ENCODE measurements at places on chromosomes 13 and 19.

- DNase-seq = no peak
These were observed 58.5 kb downstream of the DGKH start for GRCh38 chr13:42106998-42107397.

- peak; percentile 84 for DNase-seq
These were observed at the start of gene RASGRP4 for GRCh38 chr19:38425810-38426466. Gene RASGRP4 (minus strand): TSS chr19:38426219. CDS start chr19:38426091, 128 bp downstream.

DNA sequence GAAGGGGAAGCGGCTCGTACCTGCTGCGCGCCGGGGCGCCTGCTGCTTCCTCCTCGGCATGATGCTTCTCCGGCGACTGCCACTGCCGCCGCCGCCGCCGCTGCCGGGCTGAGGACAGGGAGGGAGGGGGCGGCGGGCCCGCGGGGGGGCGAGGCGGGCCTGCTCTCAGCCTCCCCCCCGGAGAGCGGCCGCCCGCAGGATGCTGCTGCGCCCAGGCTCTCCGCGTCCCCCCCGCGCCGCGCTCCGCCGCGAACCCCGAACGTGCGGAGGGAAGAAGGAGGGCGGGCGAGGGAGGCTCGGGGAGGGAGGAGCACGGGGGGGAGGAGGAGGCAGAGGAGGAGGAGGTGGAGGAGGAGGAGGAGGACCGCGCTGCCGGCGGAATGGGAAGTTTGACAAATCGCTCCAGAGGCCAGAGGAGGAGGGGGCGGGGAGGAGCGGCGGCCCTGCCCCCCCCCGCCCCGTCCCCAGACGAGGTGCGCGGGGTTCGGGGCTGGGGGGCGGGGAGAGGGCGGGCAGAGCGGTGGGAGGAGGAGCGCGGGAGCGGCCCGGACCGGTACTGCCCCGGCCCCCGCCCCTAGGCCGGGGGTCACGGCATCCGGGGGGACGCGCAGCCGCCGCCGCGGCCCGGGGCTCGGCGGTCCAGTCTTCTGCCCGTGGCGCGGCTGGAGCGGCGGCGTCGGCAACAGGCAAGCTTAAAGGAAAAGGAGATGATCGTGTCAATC is at the start of gene TSHZ3:
Gene TSHZ3 (minus strand): TSS at position 277 of the 722 bp plus-strand sequence. CDS start 217 bp downstream, at position 60.
- peak; percentile 83 for DNase-seq

DNA sequence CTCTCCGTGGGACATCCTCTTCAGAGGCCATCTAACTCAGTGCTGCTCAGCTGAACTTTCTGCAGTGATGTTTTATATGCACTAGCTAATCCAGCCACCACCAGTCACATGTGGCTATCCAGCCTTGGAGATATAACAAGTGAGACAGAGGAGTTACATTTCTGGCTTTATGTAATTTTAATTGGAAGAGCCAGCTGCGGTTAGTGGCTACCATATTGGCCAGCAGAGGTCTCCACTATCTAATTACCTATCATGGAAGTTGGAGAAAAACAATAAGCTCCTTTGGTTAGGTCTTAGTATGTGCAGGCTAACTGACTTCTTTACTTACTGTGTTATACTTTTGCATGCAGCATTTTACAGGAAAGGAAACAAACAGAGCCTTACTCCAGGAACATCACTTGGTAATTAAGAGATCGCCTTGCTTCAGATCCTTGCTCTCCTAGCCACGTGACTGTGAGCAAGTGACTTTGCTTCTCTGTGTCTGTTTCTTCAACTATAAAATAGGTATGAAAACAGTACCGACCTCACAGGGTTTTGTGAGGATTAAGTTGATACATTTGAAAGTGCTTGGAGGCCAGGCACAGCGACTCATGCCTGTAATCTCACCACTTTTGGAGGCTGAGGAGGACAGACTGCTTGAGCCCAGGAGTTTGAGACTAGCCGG is 1.6 kb upstream of the KLK10 start:
- DNase-seq = peak; percentile 49

DNA sequence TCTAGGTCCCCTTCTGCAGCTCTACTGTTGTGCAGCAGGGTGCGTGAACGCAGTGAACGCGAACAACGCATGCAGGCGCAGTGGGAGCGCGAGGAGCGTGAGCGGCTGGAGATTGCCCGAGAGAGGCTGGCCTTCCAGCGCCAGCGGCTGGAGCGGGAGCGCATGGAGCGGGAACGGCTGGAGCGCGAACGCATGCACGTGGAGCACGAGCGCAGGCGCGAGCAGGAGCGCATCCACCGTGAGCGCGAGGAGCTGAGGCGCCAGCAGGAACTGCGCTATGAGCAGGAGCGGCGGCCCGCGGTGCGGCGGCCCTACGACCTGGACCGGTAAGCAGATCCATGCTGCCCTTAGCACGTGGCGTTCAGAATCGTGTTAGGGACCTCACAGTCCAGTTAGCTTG is 18.8 kb downstream of the MICOS13 start:
- DNase-seq = no peak

DNA sequence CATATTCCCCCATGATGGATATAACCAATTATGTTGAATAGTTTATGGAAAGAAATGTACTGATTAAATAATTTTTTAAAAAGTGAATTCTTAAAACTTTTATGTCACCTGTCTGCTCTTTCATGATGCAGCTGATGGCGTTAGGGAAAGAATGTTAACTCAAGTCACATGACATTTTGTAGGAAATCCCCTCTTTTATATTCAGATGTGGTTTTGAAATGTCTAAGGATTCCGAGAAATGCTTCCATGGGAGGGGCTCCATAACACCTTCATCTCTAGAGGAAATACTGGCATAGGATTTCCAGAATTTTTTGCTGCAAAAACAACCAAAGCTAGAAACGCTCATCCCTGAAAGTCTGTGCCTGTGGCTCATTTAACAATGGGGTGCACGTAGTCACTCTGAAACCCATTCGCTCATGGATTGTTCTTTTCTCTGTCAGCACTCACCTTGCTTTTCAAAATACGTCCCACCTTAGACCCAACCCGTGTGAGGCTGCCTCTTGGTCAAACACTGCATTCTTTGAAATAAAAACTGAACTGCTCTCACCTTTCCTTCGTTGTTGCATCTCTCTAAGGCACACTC is 288.9 kb downstream of the SHISA2 start:
- DNase-seq = no peak

Data from suppressor macrophage (primary cell).